NCI-H1105 treated with DMSO at 0.1 percent for 48 hours (cell line): ENCODE measurements at places on chromosomes 13 and 19.

- no peak for DNase-seq
Measured at GRCh38 chr19:12952488-12953137, 4.4 kb downstream of the GADD45GIP1 start.

- no peak for DNase-seq
Measured at GRCh38 chr13:33109271-33109697, 93.1 kb downstream of the KL start.

- DNase-seq: no peak
Measured at GRCh38 chr13:38264363-38265131, 85.1 kb upstream of the UFM1 start.

DNA sequence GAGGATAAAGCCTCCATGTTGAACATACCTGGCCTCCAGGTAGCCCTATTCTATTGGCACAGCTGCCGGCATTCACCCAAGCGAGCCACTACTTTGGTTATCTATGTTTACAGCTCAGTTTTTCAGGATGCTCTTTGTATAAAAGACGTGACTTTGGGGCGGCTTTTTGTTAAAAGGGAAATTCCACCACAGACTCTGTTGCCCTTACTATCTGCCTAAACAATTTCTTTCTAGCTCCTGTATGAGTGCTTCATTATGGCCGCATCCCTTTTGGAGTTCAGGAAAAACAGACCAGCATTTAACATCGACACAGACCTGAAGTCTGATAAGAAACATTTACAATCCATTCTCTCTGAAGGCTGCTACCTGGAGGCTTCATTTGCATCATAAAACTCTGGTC is 9.1 kb upstream of the IGSF23 start:
- DNase-seq: no peak

DNA sequence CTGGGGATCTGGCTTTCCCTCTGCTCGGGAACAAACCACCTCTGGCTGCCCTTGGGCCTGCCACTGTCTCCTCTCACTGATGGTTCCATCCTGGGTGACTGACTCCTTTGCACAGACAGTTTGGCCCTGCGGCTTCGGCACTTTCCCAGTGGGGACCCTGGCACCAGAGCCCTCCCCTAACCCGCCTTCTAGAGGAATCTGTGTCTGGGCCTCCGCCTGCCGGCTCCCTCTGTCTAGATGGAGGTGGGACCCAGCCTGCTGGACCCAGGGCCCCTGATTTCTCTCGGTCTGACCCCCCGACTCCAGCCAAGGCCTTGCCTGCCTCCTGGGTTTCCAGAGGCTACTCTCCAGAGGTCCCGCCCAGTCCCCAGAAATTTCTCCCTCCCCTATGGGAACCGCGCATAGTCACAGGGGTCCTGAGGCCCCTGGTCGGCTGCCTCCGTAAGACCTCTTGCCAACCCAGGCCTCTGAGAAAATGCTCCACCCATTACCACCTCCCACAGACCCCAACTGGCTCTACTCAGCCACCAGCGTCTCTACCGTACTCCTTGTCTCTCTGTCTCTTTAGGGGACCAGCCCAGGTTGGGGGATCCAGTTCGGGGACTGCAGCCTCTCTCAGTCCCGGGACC is 2.7 kb downstream of the CCDC106 start:
- no peak for DNase-seq

GRCh38 chr19:5339198-5339949 is 1.2 kb downstream of the PTPRS start:
- no peak for DNase-seq

GRCh38 chr19:49932041-49932451 is 2.7 kb upstream of the NUP62 start:
- DNase-seq: no peak

DNA sequence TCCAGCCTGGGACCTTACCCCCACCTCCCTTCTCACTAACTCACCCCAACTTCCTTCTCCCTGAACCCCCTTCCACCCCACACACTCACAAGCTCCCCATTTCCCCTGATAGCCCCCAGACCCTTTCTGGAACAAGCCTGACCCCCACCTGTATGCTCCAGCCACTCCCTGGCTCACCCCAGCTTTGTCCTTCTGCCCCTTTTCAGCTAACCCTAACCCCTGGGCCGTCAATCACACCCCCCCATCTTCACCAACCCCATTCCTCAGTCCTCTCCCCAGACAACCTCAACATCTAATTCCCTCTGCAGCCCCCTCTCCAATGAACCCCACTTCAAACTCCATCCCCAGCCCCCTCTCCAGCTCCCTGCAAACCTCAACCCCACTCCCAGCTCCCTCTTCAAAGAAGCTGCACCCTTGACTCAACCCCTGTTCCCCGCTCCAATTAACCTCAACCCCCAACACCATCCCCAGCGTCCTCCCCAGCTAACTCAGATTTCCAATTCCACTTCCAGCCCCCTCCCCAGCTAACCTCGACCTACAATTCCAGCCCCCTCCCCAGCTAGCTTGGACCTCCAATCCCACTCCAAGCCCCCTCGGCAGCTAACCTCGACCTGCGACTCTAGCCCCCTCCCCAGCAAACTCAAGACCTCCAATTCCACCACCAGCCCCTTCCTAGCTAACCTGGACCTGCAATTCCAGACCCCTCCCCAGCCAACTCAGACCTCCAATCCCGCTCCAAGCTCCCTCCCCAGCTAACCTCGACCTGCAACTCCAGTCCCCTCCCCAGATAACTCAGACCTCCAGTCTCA is 929 bp downstream of the GNG7 start:
- no peak for DNase-seq

DNA sequence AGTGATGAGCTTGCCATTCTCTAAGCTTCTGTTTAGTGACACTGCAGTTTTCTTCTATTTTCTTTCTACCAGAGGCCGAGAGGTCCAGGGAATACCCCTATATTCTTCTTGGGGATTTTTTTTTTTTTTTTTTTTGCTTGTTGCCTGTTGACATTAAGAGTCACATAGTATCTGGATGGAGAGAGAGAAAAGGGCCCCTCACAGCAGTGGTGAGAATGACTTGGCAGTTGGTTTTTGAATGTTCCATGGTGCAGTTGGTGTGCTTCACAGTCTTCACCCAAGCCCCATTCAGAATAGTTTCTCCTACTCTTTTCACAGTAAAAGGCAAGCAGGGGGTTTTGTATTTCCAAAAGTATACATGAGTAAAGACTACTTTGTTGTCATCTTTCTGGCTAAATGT is 577.9 kb downstream of the LMO7 start:
- DNase-seq: no peak
